ENCODE measurements at places on chromosomes 3 and 15. TPM values are rescaled to one million over a fixed set of nuclear protein-coding genes. Genes with fewer than 3 reads are reported as not detected.

DNA sequence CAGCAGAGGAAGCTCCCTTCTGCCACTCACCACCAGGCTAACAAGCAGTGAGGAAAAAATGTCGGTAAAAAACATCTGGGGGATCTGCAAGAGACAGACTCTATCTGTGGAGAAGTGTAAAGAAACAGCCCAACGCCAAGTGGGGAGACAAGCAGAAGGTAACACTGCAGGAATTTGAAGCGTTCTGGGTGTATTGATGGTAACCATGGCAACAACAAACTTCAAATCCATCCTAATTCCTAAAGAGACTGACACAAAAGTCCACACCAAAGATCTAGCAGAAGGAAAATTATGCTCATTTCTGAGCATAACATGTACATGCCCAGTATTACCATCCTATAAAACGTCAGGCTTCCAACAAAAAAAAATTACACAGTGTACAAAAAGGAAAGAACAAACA lies 449.3 kb downstream of the GABRB3 start:
- DNase-seq, result no peak

The RAP2B gene
- 34.8 TPM for total RNA-seq

GRCh38 chr3:115038817-115039216 lies 108.3 kb downstream of the ZBTB20 start:
- DNase-seq, result no peak

The LDHAL6B gene
- not detected for total RNA-seq

The P2RY1 gene
- total RNA-seq, result 2.0 TPM

The CFAP92 gene
- total RNA-seq, result 0.26 TPM

The KCNH8 gene
- total RNA-seq, result not detected

The MAP6D1 gene
- 0.70 TPM for total RNA-seq

DNA sequence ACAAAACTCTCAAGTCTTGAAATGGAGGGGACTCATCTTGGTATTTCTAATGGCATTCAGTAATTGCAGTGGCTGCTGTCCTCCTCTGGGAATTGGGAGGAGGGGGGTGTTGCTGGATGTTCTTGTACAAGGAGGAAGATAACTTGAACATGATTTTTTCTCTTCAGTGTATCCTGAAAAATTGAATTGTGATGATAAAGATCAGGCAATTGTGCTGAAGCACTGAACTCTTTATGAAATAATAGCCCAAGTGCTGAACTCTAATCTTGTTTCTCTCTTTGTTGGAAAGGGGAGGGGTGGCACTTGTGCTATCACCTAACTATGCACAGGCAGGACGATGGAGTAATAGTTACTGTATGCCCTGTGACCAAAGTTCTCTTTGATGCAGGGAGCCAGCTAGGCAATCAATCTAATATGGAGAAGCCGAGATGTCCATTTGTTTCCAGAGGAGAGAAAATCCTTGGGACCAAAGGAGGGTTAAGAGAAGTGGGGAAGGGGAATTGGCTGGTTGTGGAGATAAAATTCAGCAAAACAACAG lies 68.1 kb upstream of the ATP2C1 start:
- DNase-seq, result no peak

The RAB6B gene
- total RNA-seq, result 1.4 TPM

The GATA2 gene
- total RNA-seq, result 0.92 TPM

The PLSCR2 gene
- not detected for total RNA-seq

- DNase-seq, result no peak
Measured at GRCh38 chr15:24684313-24684712, 8.7 kb downstream of the NPAP1 start.

The HTR3E gene
- not detected for total RNA-seq

DNA sequence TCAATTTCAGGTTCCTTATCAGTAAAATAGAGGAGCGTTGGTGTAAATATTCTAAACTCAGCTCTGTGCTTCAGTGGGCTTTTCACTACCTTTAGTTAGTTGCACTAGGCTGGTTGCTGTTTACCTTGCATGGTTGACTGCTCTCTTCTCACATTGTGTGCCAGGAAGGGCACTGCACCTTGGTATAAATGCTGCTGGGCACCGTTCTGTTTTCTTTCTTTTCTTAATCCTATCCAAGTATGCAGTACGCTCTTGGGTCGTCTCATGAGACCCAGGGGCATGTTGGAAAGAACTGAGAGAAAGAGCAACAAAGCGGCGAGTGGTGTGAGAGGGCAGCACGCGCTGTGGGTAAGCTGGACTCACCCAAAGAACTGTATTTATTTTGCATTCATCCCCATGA lies 22.4 kb downstream of the KCNMB2 start:
- DNase-seq, result no peak

The USP3 gene
- 163 TPM for total RNA-seq

- no peak for DNase-seq
Measured at GRCh38 chr3:60085649-60086048, 1035.8 kb upstream of the CFAP20DC start.

DNA sequence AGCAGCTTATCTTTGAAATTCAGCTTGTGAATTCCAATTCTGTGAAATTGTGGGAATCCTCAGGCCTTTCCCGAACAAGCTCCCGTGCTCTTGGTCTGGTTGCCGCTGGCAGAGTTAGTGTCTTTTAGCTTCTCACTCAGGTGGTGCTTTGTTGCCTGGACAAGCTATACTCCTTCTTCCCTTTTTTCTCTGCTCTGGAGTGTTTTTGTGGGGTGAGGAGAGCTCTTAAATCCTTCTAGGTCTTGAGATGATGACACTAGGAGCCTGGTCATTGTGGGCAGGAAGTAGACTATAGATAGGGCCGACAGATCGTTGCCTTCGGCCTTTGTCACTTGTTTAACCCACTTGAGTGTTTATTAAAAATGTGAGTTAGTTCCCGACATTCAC lies 93.8 kb downstream of the SLCO3A1 start:
- DNase-seq, result no peak

GRCh38 chr3:85297291-85297690 lies 338.5 kb downstream of the CADM2 start:
- no peak for DNase-seq

DNA sequence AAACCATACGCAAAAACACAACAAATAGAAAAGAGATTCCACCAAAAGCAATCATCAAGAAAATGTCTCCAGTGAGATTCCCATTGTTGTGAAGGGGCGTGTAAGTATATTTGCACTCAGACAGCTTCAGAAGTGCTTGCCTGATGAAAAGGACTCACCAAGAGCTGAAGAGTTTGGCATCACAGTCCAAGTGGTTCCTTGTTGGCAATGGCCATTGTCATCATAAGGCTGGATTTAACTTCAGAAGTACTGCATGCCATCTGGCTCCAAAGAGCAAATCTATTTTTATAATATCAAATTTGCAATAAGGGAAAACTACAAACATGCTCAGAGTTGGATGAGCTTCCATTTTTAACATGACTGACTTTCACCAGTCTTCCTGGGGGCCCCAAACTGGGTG lies 505.3 kb upstream of the NR2F2 start:
- DNase-seq, result no peak

GRCh38 chr15:77112838-77113504 lies 42.1 kb upstream of the TSPAN3 start:
- no peak for DNase-seq

All from natural killer cell (primary cell).